Stimulated activated naive CD8-positive, alpha-beta T cell treated with anti-CD3 and anti-CD28 coated beads, Interleukin-15, Interleukin-2, amounts not matched to agents 100 U/mL and 50 U/mL, for 24 hours (primary cell): ENCODE measurements at places on chromosomes 6 and 20.
A peak's percentile ranks its signal among the peaks of the same experiment; 100 is the strongest.

DNA sequence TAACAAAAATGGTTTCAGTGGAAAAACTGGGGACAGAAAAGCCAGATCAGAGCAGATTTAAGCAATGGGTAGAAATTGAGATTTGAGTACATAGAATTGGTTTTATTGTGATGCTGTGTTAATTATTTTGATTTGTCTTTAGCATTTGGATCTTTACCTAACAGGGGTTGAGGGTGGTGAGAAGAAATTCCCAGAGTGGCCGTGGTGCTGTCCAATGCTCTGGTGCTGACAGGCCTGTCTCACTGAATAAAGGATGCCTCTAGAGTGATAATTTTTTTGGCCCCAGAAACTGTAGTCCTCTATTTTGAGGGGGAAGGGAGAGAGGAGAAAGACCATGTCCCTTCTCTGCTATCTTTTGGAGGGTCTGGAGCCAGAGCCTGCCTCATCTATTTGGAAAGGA lies 79.1 kb downstream of the LYRM2 start:
- DNase-seq: no peak

DNA sequence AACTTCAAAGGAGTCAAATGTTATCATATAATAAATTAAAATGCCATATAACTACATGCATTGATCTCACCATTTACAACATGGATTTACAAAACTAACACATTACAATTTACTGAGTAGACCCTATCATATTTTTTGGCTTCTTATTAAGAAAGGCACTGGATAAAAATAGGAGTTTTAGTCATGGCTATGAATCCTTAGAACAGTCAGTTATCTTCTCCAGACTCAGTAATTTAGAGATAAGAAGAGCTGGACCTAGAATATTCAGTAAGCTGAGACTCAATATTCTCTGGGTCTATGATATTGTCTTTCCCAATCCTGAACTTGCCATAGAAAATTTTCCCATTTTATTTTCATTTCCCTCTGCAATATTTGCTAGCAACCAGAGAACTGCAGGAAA lies 62.3 kb downstream of the ME1 start:
- no peak for DNase-seq

DNA sequence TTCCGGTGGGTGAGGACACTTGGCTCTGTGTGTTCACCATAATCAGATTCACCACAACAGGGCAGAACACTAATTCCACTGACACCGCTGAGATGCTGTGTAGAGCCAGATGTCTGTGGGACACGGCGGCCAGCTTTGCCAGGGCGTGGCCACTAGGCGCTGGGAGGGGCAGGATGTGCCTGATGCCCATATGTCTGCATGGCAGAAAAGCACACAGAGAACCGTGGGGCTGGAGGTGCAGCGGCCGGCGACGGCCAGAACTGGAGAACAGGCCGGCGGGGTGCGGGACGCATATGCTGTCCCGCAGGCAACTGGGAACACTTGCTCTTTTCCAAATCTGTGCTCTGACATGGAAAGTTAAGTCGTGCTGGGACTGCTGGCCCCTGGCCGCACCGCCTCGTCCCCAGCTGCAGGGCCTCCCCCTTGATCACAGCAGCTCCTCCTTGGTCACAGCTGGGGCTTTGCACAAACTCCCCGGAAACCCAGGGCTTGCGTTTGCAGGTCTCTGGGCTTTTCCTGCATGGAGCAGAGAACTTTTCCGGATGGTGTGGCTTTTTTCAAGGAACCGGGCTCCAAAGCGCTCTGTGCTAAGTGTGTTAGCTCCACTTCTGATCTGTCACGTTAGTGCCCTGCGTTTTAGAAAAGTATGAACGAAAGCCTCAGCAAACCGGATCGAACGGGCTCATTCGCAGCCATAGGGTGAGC lies 31.1 kb downstream of the NTSR1 start:
- DNase-seq: peak; percentile 45

DNA sequence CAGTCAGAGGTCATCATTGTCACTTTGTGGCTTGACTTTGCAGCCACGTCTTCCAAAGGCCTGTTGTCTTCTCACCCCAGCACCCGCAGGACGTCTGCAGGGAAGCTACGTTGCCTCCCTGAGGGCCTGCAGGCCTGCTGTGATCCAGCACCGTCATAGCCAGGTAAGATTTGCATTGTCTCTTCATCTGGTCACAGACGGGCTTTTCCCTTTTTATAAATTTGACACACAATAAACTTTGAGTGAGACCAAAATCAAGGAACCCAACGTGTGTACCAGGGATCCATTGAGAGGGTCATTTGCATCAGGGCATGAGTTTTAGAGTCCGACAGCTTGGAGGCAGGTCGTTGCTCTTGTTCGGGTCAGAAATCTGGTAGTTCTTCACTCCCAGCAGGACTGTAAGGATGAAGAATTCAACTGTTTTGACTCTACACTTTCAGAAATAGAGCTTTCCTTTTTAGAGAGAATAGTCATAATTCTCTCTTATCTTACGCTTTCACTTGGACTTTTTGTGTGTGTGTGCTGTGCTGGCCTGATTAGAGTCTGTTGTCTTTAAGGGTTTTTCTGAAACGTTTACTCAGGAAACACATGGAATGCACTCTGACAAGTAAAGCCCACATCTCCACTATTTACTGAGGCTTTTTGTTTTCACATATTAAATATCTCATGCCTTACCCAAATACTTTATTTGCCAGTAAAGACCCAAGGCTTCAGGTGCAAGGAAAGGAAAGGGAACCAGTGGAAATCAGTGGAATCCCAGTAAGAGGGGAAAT lies 177.2 kb upstream of the TAB2 start:
- DNase-seq: peak; percentile 71
